Anterior cingulate cortex (tissue), 58 donors: ENCODE measurements at places on chromosomes 16 and 17.

GRCh38 chr17:4788807-4789700 lies at the start of gene GLTPD2:
TSS of gene GLTPD2 (plus strand) at chr17:4788964. CDS start at chr17:4789012, 48 bp downstream.
- no peak for DNase-seq

GRCh38 chr16:16930309-16931000 lies 540.3 kb downstream of the XYLT1 start:
- no peak for DNase-seq

GRCh38 chr17:63998721-63999679 lies 849 bp downstream of the PRR29 start:
- DNase-seq, result no peak

DNA sequence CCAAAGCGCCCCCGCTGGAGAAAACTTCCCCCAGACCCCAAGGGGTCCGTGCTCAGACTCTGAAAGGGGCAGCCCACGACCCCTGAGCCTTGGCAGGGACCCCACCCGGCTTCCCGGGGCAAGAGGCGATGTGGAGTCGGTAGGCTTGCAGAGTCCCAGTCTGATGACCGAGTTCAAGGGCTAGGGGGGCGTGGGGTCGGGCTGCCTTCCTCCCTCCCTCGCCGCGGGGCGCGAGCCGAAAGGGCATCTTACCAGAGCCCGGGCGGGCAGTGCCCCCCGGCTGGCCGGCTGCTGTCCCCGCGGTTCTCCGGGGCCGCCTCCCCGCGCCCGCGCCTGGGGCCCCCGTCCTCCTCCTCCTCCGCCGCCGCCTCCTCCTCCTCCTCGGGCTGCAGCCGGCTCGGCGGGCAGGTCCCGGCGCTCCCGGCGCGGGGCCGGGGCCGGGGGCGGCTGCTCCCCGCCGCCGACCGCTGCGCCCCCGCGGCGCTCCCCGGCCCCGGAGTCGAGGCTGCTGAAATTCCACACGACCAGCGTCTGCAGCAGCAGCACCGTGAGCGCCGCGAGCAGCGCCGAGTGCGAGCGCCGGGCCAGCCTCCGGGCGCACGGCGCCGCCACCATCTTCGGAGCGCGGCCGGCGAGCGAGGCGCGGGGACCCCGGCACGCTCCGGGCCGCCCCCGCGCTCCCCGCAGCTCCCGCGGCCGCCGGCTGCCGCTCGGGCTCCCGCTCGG lies 415 bp downstream of the XYLT1 start:
- DNase-seq, result no peak

DNA sequence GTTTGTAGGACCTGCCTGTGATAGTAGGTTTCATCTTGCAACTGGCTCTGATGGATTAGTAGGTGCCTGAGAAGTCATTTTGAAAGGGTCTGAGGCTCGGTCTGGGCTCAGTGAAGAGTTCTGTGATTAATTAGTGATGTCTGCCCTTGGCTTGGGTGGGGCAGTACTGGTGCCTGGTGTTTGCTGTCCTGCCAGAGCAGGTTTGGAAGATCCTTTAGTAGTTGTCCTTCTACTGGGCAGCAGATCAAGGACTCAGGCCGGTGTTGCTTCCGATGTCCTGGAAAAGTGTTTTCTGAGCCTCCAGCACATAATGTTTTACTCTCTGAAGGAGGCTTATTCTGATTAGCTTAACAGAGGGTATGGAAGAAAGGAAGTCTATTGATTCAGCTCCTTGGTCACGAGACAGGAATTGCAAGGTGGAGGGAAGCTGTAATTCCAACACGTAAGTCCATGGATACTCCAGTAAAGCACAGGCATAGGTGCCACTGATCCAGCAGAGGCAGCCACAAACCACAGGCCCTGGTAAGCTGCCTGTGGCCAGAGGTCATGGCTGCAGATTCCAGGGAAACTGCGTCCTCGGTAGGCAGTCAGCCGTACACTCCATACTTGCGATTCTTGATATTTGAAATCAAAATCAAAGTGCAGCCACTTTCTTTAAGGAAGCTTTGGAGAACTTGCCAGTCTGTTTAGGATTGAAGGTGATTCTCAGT lies 18.7 kb downstream of the HLF start:
- DNase-seq, result no peak

DNA sequence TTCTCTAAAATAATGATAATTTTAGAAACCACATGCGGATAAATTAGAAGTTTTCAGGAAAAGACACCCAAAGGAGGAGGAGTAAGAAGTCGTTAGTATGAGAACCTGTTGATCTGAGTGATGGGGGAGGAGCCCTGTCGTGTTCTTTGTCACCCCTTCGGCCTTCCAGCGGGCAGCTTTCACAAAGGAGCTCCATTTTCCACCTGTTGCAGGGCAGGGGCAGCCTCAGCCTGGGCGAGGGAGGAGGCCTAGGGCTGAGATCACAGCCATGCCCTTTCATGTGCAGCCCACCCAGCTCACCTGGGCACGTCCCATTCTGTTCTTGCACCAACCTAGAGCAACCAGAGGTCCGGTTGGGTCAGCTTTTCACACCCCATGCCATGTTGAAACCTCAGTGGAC lies 5.3 kb downstream of the DUSP14 start:
- no peak for DNase-seq

GRCh38 chr17:21689604-21690003 lies 2.7 kb upstream of the KCNJ18 start:
- no peak for DNase-seq

- no peak for DNase-seq
These were observed 12.4 kb upstream of the IL4R start for GRCh38 chr16:27301236-27301861.
